ENCODE measurements at places on chromosomes 1 and 21. TPM values are rescaled to one million over a fixed set of nuclear protein-coding genes. Genes with fewer than 3 reads are reported as not detected.

DNA sequence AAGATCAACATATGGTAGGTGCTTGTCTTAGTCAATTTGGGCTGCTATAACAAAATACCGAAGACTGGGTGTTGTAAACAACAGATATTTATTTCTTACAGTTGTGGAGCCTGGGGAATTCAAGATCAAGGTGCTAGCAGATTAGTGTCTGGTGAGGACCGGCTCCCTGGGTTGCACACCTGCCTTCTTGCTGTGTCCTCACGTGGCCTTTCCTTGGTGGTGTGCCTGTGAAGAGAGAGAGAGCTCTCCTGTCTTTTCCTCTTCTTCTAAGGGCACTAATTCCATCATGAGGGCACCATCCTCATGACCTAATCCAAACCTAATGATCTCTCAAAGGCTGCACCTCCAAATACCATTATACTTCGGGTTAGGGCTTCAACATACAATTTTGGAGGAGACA is 45.8 kb upstream of the ATF3 start:
- no peaks in the 10 kb centered on the region for H3K36me3 ChIP-seq
- DNase-seq = no peak
- H3K27ac ChIP-seq = no peak overlapping the region
- no peaks in the 10 kb centered on the region for H3K27me3 ChIP-seq
- no peak overlapping the region for H3K4me3 ChIP-seq
- H3K4me1 ChIP-seq = peaks cover 40% of the 10 kb centered on the region

- no peak for DNase-seq
- H3K4me1 ChIP-seq = peaks cover 18% of the 10 kb centered on the region
- no peak overlapping the region for H3K4me3 ChIP-seq
- H3K36me3 ChIP-seq = no peaks in the 10 kb centered on the region
Observed at GRCh38 chr21:45873866-45874265, 107.7 kb upstream of the COL6A1 start.

- no peak overlapping the region for H3K27ac ChIP-seq
- no peak overlapping the region for H3K4me3 ChIP-seq
- H3K4me1 ChIP-seq = peaks cover 16% of the 10 kb centered on the region
- H3K27me3 ChIP-seq = no peaks in the 10 kb centered on the region
Observed at GRCh38 chr1:1291548-1292441, 11.6 kb downstream of the SCNN1D start.

DNA sequence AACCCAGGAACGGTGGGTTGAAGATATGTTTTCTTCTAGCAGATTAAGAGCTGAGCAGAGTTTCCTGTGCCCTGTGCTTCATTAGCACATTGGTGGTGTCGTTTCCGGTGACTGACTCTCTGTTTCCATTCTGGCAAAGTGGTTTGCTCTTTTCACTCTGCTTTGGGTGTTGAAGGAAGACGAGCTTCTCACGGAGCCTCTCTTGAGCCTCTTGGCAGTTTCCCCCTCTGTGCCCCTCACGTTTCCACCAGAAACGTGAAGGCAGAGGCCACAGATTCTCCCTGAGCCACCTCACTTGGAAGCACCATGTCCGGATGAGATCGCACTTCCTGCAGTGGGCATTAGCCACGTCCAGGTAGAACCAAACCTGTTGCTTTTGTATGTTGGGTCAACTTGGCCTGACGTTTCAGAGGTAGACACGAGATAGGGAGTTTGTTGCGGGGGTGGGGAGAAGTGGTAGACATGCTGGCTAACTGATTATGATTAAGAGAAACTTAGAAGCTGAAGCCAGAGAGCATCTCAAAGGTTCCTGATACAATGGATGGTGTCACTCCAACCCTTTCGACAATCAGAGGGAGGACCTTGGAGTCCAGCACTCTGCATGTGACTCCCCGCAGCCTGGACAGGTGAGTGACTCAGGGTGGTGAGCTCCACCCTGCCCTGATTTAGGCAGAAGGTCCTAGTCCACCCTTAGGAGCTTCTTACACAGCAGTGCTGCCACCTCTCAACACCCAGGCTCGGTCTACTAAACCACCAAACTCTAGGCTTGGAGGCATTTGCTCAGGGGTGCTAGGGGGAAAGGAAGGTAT is at the start of gene LAX1:
Gene LAX1, plus strand, starts transcription at position 155 of the 809 bp plus-strand sequence. Its CDS starts 383 bp downstream, at position 538.
- H3K36me3 ChIP-seq = no peaks in the 10 kb centered on the region
- no peaks in the 10 kb centered on the region for H3K27me3 ChIP-seq
- peaks cover 8% of the 10 kb centered on the region for H3K4me1 ChIP-seq
- no peak within 1 kb of the TSS for H3K27ac ChIP-seq
- no peak within 1 kb of the TSS for H3K4me3 ChIP-seq

GRCh38 chr1:28193701-28194161 is 17.2 kb upstream of the PTAFR start:
- peaks cover 37% of the 10 kb centered on the region for H3K4me1 ChIP-seq
- H3K36me3 ChIP-seq = no peaks in the 10 kb centered on the region
- peak overlapping the region; percentile 45 for H3K4me3 ChIP-seq
- no peaks in the 10 kb centered on the region for H3K27me3 ChIP-seq

GRCh38 chr1:65164633-65165032 is 16.6 kb downstream of the AK4 start:
- H3K4me3 ChIP-seq = no peak overlapping the region
- no peak overlapping the region for H3K27ac ChIP-seq
- no peaks in the 10 kb centered on the region for H3K36me3 ChIP-seq
- DNase-seq = no peak
- no peaks in the 10 kb centered on the region for H3K27me3 ChIP-seq

- no peaks in the 10 kb centered on the region for H3K27me3 ChIP-seq
- H3K27ac ChIP-seq = no peak overlapping the region
- no peaks in the 10 kb centered on the region for H3K36me3 ChIP-seq
Observed at GRCh38 chr1:163115887-163116286, 46.7 kb downstream of the RGS4 start.

The STPG1 gene
- 8.3 TPM for total RNA-seq

DNA sequence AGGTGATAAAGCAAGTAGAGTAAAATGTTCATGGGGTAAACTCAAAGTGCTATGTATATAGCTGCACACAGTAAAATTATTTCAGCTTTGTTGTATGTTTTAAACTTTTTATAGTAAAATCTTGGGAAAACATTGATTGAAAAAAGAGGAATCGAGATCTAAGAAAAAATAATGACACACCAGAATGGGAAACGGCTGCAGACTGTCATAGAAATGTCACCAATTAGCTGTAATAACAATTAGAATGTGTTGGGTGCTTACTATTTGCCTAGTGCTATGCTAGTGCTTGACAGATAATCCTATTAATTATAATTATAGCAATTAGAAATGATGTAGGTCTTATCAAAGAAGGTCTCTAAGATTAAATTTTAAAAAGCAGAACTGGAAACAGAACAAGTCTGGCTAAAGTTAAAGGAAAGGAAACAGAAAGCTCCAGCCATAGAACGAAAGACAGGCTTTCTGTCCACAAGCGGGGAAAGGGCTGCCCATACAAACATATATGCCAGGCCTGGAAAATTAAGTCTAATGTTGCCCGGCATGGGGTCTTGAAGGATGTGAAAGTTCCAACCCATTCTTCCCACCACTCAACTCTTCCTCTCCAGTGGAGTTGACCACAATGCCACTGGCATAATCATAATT is 5.0 kb downstream of the PCNX2 start:
- no peak overlapping the region for H3K27ac ChIP-seq
- H3K4me3 ChIP-seq = no peak overlapping the region
- no peaks in the 10 kb centered on the region for H3K27me3 ChIP-seq
- H3K4me1 ChIP-seq = peaks cover 32% of the 10 kb centered on the region
- no peak for DNase-seq
- peaks cover 12% of the 10 kb centered on the region for H3K36me3 ChIP-seq

DNA sequence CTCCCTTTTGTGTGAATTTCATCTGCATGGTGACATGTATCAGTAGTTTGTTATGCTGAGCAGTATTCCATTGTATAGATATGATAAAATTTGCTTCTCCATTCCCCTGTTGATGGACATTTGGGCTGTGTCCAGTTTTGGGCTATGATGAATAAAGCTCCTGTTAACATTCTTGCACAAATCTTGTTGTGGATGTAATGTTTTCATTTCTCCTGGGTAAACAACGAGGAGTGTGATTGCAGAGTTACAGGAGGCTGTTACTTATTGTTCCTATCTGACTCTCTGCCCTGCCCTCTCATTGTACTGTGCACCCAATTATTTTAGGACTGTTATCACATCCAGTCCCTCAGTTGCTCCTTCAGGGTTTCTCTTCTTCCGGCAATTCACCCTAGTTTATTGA is 24.2 kb downstream of the MAPKAPK2 start:
- DNase-seq = no peak
- H3K27ac ChIP-seq = peak overlapping the region; percentile 83
- no peaks in the 10 kb centered on the region for H3K27me3 ChIP-seq
- no peaks in the 10 kb centered on the region for H3K36me3 ChIP-seq

GRCh38 chr21:36783612-36784374 is 84.9 kb downstream of the SIM2 start:
- peaks cover 31% of the 10 kb centered on the region for H3K4me1 ChIP-seq
- H3K4me3 ChIP-seq = 0 out of 2 replicates have a peak overlapping the region, but pooled peaks have one; percentile 24
- H3K27ac ChIP-seq = peak overlapping the region; percentile 62
- no peaks in the 10 kb centered on the region for H3K36me3 ChIP-seq

The ALX3 gene
- not detected for total RNA-seq

The PRDM16 gene
- total RNA-seq = not detected

GRCh38 chr1:167516404-167517388 is 1.6 kb downstream of the CD247 start:
- H3K4me3 ChIP-seq = no peak overlapping the region
- H3K27me3 ChIP-seq = no peaks in the 10 kb centered on the region
- no peaks in the 10 kb centered on the region for H3K36me3 ChIP-seq
- H3K4me1 ChIP-seq = no peaks in the 10 kb centered on the region
- no peak overlapping the region for H3K27ac ChIP-seq

DNA sequence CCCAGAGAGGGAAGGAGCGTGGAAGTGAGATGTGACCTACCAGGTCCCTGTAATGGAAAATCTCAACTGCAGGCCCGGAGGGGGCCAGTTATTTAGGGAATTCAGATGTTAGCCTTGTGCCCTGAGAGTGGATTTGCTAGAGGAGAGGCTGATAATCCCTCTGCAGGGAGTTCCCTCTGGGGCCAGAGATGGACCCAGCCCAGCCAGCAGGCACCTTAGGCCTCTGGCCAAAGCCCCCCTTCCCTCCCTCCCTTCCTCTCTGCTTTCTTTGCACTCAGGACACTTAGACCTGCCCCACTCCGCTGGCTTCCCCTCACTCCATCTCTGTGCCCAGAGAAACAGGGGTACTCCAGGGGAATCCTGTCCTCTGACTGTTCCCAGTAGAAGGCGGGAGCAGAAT is 1.5 kb upstream of the ATP1A2 start:
- H3K4me3 ChIP-seq = no peak overlapping the region
- no peak for DNase-seq
- no peaks in the 10 kb centered on the region for H3K27me3 ChIP-seq
- H3K36me3 ChIP-seq = no peaks in the 10 kb centered on the region
- H3K27ac ChIP-seq = no peak overlapping the region
- peaks cover 17% of the 10 kb centered on the region for H3K4me1 ChIP-seq

DNA sequence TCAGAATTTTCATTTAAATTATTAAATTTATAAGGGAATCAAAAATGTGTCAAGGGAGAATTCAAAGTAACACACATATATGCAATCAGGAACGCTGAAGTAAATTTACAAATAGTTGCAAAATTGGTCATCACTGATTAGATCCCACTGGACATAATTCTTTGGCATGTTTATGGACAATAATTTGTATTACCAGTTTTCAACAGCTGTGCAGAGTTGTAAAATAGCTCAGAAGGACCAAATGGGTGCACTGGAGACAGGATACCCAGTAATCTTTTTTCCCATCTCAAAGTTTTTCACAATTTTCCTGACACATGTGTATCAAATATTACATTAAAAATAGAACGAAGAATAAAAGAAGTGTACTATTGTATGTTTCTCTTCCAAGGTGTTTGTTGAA is 4.1 kb upstream of the ANGPTL1 start:
- no peak for DNase-seq
- H3K4me1 ChIP-seq = peaks cover 17% of the 10 kb centered on the region
- H3K27ac ChIP-seq = no peak overlapping the region
- H3K4me3 ChIP-seq = no peak overlapping the region

DNA sequence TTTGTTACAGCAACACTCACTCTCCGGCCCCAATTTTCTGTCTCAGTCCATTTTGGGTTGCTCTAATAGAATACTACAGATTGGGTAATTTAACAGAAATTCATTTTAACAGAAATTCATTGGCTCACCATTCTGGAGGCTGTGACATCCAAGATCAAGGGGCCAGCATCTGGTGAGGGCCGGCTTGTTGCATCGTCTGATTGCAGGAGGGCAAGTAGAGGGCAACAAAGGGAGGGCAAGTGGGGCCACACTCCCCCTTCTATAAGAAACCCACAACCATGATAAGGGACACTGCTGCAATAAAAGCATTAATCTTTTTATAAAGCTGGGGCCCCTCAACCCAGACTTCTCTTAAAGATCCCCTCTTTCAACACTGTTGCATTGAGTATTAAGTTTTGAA is 260.1 kb upstream of the TMPRSS15 start:
- H3K4me1 ChIP-seq = no peaks in the 10 kb centered on the region
- no peaks in the 10 kb centered on the region for H3K27me3 ChIP-seq
- no peaks in the 10 kb centered on the region for H3K36me3 ChIP-seq
- no peak for DNase-seq
- H3K4me3 ChIP-seq = no peak overlapping the region
- no peak overlapping the region for H3K27ac ChIP-seq

- H3K36me3 ChIP-seq = no peaks in the 10 kb centered on the region
- H3K27me3 ChIP-seq = no peaks in the 10 kb centered on the region
- DNase-seq = no peak
- no peaks in the 10 kb centered on the region for H3K4me1 ChIP-seq
- no peak overlapping the region for H3K27ac ChIP-seq
Observed at GRCh38 chr1:7827126-7827955, 25.5 kb downstream of the UTS2 start.

The MFAP2 gene
- total RNA-seq = 12.5 TPM

- DNase-seq = no peak
- no peak overlapping the region for H3K27ac ChIP-seq
- no peaks in the 10 kb centered on the region for H3K4me1 ChIP-seq
- no peak overlapping the region for H3K4me3 ChIP-seq
Observed at GRCh38 chr1:21852282-21853130, 40.4 kb downstream of the LDLRAD2 start.

DNA sequence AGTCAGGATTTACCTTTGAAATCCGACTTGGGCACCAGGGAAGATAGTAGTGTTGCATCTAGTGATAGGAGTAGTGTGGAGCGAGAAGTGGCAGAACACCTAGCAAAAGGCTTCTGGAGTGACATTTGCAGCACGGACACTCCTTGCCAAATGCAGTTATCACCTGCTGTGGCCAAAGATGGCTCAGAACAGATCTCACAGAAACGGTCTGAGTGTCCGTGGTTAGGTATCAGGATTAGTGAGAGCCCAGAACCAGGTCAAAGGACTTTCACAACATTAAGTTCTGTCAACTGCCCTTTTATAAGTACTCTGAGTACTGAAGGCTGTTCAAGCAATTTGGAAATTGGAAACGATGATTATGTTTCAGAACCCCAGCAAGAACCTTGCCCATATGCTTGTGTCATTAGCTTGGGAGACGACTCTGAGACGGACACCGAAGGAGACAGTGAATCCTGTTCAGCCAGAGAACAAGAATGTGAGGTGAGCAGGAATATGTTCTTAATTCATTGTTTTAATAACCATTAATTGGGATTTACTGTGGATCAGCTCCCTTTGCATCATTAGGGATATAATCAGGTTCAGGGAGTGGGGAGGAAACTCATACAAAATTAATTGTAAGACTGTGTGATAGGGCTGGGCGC is 28.3 kb downstream of the BACH1 start:
- no peaks in the 10 kb centered on the region for H3K4me1 ChIP-seq
- DNase-seq = no peak
- H3K4me3 ChIP-seq = no peak overlapping the region

The SPRR1B gene
- not detected for total RNA-seq
